ENCODE measurements at places on chromosomes 4 and X.

DNA sequence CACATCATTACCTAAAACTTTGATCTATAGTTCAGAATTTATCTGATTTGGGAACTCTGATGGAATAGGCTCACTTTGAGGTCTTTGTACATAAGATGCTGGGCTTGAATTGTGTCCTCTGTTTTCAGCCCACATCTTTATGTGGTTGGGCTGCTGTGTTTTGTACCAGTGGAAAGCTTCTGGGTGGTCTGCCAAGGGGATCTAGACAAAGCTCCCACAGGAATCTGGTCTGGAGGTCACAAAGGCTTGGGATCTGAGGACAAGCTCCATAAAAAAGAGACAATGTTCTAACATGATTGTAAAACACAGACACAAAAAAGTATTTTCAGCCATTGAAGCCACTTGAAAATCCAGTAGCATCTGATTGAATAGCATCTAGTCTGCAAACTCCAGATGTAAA is 393.5 kb upstream of the PITX2 start:
- DNase-seq, result no peak

GRCh38 chr4:15961781-15962510 is 1.0 kb downstream of the FGFBP2 start:
- no peak for DNase-seq

- no peak for DNase-seq
These were observed 26.3 kb downstream of the MAEA start for GRCh38 chr4:1315836-1316536.

DNA sequence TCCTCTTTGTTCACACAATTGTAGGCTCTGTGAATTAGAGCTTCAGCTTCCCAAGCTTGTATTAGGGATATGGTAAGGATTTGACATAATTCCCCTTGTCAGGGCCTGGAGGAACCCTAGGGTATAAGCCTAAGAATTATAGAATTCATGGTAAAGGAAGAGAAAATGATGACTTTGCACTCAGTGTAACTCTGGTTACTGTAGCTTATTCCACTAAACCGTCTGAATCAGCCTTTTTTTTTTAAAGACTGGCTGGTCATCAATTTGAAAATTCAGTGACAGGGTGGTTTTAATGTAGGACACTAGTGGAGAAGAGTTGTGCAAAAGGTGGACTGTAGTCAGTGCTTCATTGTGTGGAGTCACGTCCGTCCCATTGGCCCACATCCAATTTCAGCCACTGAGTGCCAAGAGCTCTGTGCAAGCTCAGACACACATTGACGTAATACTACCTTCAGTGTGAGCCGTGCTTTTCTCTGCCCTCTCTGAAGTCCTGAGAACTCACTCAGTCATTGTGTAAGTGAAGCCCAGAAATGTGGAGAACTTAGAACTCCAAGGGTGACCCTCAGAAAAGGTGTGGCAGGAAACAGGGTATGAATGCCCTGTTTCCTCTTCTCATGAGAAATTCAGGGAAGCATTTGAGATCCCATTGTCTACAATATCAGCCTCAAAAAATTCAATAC is 449.8 kb downstream of the C4orf33 start:
- no peak for DNase-seq

DNA sequence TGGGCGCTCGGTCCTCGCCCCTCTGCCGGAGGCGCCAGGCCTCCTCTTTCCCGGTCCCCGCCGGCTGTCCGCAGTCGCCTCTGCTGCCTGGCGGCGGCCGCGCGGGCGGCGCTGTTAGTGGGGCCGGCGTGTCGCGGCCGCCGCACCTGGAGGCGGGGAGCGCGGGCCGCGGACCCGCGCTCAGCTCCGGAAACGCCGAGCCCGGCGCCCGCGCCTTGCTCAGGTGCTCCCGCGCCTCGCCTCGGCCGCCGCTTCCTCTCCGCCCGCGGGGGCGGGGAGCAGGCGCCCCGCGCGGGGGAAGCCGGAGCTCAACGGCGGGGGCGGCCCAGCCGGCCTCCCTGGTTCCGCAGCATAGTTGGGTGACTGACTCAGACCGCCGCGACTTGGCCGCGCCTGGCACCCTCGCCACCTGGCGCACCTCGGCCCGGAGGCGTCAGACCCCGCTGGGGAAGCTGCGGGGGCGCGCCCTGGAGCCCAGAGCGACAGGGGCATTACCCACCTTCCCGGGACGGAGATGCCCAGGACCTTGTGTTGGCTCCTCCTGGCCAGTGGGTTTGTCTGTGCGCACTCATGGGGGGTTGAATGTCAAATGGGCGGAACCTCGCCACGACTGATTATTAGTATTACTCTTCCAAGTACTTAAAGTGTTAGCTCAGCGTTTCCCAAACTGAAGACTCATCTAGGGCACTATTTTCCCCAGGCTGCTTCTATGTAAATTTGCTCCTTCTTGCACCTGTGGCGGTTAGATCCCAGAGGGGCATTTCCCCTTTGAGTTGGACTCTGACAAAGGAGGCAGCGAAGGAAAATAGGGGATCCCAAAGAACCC is at the start of gene ARAP2:
TSS of gene ARAP2 (minus strand) at position 258 of the 826 bp plus-strand sequence. CDS start 15,028 bp downstream, outside the sequence.
- DNase-seq, result peak; percentile 39

DNA sequence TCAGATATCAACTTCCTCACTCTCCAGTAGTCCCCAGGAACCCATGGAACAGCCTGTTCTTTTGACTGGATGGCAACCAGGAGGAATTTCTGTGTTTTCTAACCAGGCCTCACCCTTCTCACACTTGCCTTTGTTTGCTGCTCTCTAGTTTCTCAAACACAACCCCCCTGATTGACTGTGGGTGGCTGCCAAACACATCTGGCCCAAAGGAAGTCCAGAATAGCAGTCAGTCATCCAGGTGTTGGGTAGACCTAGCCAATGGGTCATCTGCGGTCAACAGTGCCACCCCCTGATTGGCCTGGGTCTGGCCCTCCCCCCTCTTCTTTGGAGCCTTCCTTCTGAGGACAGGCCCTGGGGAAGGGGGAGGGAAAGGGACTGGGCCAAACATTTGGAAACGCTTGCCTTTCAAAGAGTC is 53.7 kb downstream of the MSX1 start:
- DNase-seq, result no peak

DNA sequence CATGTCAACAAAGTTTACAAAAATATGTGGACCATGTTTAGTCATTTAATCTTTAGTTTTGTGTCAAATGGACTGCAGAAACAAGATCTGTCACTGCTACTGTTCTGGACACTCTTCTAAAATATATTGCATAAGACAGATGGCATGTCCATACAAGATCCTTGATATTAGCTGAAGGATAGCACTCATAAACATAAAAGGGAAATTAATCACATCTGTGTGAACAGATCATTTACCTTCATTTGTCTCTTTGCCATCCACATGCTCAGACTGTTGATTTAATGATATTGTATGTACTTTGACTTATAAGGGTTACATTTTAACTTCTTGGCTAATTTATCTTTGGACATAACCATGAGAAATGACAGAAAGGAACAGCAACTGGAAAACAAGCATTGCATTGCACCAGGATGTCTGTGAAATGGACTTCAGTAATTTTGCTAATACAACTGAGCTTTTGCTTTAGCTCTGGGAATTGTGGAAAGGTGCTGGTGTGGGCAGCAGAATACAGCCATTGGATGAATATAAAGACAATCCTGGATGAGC is at the start of gene UGT2B7:
TSS of gene UGT2B7 (plus strand) at position 364 of the 546 bp plus-strand sequence. CDS start at position 411, 47 bp downstream.
- DNase-seq, result no peak

DNA sequence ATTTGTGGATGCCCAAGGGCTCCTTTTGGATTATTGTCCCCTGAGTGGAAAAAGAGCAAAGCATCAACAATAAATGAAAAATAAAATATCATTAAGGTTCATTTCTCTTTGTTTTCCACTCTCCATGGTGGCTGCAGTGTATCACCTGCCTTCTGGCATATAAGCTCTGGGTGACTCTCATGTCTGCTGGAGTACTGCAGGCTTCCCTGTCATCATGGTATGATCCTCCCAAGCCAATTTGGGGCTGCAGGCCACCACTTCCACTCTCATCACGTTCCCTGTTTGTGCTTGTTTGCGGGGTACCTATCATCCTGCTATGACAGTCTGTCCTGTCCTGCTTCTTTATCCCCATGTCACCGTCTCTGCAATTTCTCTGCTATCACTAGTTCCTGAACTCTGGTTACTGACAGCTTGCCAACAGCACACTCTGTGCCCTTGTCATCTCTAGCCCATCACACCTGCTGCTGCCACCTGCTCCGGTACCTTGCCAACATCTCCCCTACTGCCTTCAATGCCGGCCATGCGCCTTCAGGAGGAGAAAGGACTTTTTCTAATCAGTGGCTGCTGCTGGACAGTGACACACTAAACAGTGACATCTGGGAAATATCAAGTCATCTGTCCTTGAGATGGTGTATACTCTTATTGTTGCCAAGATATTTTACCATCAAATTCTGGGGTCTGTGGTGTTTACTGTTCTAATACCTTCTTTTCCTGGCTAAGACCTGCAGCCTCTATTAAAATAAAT is 23.0 kb upstream of the FGF5 start:
- DNase-seq, result no peak

DNA sequence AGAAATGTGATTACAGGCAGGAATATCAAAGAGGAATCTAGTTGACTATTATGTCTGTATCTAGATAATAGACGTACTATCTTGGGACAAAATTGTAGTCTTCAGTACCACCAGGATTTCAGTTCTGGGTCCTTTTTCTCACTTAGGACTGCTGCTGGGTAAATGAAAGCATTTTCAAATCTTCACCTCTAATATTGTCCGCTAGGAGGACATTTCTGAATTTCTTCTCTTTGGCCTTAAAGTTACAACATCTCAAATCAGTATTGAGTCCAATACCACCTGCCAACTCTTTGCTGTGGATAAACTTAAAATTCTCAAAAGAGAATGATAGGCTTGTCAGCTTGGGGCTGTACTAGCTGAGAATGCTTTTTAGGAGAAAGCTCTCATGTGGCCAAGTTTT is 6.0 kb downstream of the FGF16 start:
- no peak for DNase-seq

- DNase-seq, result no peak
These were observed 904.9 kb upstream of the EPHA5 start for GRCh38 chr4:66575008-66575696.
